Activated T-helper 1 cell treated with anti-CD3 and anti-CD28 coated beads, Interleukin-2, amount 50 U/mL, for 16 hours (primary cell): ENCODE measurements at places on chromosomes 12 and 14.

DNA sequence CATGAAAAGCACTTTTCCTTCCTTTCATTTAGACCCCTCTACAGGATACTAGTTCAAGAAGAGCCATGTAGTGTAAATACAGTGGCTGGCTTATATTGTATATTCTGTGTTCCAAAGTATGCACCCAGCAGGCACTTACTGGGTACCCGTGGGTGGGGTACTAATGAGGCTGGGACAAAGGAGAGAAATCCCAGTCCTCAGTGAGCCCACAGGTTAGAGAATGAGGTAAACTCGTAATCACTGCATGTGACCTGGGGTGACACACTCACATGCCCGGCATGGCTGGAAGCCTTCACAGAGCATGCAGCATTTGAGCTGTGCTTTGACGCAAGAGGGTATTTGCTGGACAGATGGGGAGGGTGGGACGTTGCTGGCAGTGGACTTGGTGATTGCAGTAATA lies 17.1 kb downstream of the SLC24A4 start:
- DNase-seq = no peak

GRCh38 chr12:113007166-113007565 lies 28.8 kb downstream of the OAS2 start:
- no peak for DNase-seq

GRCh38 chr14:104082807-104083206 lies 2.7 kb upstream of the ASPG start:
- DNase-seq = no peak

GRCh38 chr14:99718031-99718810 lies 34.1 kb downstream of the CYP46A1 start:
- DNase-seq = no peak

DNA sequence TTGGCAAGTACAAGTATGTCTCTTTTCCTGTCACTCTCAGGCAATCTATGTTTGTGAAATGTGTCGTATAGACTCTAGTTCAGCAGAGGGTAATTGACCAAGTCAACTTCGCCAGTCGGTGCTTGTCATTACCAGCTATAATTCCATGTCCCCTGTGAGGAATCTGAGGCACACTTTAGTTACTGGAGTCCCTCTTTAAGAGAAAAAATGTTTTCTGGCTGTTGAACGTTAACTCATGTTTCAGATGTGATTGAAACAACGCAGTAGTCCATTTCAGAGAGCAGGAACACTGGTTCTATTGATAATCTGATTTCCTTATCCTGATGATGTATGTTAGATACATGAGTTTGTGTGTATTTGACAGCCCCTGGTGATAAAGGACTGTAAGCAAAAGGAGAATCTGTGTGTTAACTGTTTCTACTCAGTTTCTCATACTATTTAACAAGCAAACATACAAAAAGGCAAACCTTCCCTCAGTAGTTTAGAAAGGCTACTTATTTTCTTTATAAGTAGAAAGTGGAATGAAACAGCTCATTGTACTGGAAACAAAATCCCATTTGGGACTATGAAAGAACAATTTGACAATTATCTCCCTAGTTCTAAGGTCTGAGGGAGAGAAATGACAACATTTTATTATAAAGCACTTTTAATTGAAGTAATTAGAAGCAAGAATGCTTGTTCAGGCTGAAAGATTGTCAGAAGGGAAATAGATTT lies 161.1 kb upstream of the TRHDE start:
- DNase-seq = no peak

- DNase-seq = no peak
These were observed 398.6 kb downstream of the ZFP36L1 start for GRCh38 chr14:68394118-68394763.

GRCh38 chr14:37247791-37248461 lies 50.2 kb downstream of the MIPOL1 start:
- no peak for DNase-seq

DNA sequence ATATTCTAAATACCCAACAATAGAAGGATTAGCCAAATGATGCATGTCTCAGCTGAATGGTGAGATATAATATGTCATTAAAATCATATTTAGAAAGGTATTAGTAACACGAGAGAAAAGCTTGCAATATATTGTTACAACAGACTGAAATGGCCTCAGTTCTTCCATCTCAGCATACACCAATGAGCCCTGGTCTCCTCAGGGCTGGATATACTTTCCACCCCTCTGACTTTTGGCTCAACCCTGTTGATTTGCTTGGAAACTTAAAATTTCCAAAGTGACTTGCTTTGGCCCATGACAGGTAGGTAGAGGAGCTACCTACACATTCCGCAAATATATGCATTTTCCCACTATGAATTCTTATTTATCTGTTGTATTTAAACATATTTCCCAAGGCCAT lies 908.1 kb upstream of the TMEM132C start:
- no peak for DNase-seq

GRCh38 chr12:28222081-28222700 lies 31.9 kb downstream of the CCDC91 start:
- DNase-seq = peak; percentile 12

DNA sequence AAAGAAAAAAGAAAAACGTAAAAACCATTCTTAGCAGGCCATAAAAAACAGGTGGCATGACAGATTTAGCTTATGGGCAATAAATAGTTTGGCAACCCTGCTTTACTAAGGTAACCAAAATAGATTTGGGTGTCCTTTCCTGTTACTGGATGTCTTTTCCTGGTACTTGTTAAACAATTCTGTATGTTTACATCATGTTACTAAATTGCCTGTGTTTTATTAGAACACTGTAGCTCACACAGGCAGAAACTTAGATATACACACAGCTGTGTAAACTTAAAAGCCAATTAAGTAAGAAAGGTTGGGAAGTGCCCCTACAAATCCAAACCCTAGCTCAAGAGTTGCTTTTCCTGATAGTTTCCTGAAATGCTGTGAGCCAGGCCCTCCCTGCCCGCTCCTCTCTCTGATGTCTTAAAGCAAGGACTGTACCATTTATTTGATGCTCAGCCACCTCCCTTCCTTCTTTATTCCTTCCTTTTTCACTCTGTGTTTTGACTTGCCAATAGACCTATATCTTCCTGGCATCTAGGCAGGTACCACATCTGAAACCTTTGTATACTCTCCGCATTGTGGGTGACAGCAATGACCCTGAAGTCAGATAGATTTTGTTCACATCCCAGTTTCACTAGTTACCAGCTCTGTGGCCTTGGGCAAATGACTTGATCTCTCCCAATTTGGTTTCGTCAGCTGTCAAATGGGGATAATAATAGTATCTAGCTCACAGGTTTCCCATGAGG lies 3.7 kb upstream of the CAMKK2 start:
- DNase-seq = no peak

DNA sequence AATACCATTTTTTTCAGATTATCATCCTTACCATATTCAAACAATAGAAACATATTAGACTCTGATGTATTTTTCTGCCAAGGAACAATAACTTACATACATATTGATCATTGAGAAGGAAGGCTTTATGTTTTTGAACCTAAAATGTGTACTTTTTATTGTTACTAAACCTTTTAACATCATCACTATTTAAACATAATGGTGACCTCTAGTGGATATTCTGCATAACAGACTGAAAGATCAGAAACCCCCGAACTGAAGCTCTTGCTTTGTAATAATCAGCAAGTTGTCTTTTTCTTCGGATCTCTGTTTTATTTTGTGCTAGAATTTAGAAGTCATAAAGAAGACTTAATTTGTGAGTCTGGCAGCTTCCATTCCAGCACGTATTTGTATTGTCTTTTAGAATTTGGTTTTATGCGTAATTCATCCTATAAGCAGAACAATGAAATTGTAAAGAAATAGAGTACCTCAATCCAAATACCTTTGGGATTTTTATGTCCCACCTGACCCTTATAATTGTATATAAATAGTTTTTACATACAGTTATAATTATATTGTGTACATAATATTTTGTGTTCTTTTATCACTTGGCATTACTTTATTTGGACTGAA lies 125.9 kb upstream of the ATF1 start:
- DNase-seq = no peak

GRCh38 chr14:76271041-76271755 lies 104.7 kb upstream of the ESRRB start:
- no peak for DNase-seq

DNA sequence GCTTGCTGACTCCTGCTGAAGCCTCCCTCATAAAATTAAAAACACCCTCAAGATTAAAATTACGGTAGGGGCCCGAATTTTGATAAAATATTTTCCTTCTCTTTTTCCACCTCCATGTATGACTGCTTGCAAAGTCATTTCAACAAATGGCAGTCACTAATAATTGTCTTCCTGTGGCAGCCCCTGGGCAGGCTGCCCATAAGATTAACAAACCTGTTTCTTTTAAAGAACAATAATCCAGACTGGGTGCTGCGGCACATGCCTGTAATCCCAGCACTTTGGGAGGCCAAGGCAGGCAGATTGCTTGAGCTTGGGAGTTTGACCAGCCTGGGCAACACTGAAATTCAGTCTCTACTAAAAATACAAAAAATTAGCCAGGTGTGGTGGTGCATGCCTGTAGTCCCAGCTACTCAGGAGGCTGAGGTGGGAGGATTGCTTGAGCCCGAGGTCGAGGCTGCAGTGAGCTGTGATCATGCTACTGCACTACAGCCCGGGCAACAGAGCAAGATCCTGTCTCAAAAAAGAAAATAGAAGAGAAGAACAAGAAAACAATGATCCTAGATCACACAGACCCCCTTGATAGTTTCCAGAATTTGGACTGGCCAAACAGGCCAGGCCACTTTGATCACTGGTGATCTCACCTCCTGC lies 8.7 kb downstream of the SAV1 start:
- no peak for DNase-seq

DNA sequence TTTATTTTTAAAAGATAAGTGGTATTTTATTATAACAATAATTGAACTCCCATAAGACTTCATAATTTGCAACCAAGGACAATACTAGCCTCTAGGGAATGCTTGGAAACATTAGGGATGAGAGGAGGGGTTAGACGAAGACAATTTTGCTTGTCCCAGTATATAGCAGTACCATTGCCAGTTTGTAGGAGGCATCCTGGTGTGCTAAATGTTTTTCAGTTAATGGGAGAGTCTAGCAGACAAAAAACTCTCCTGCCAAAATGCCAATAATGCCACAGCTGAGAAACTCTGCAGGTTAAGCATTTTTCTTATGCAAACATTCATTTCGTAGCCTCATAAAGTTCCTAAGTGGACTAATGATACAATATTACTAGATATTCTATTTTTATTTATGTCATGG lies 38.1 kb downstream of the RASSF9 start:
- no peak for DNase-seq

DNA sequence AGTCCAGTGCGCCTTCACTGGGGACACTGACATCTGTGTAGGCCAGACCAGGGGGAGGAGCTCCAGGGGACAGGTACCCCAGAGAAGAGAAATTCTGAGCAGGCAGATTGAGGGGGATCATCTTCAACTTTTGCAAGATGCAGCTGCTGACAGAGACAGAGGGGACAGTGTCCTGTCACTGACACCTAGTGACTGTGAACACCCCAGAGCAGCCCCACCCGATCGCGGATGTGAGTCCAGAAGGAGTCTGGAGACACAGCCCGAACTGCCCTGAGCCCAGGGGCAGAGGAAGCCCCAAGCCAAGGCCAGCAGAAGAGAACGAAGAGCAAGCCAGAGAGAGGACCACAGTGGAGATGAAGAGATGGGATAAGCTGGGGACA lies 21.7 kb upstream of the LRTM2 start:
- no peak for DNase-seq

DNA sequence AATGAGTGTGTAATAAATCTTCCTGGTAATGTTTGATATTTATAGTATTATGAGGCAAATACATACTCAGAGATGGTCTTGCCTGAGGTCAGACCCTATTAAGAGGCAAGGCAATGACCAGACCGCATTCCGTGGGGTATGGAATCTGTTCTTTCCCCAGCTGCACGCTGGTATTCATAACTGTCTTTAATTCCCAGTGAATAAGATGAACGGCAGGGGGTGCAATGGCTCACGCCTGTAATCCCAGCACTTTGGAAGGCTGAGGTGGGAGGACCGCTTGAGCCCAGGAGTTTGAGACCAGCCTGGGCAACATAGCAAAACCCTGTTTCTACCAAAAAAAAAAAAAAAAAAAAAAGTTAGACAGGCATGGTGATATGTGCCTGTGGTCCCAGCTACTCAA lies 44.6 kb downstream of the ERO1A start:
- DNase-seq = no peak
